H1 (cell line): ENCODE measurements at places on chromosomes 1 and 21.
A peak's percentile ranks its signal among the peaks of the same experiment; 100 is the strongest.

DNA sequence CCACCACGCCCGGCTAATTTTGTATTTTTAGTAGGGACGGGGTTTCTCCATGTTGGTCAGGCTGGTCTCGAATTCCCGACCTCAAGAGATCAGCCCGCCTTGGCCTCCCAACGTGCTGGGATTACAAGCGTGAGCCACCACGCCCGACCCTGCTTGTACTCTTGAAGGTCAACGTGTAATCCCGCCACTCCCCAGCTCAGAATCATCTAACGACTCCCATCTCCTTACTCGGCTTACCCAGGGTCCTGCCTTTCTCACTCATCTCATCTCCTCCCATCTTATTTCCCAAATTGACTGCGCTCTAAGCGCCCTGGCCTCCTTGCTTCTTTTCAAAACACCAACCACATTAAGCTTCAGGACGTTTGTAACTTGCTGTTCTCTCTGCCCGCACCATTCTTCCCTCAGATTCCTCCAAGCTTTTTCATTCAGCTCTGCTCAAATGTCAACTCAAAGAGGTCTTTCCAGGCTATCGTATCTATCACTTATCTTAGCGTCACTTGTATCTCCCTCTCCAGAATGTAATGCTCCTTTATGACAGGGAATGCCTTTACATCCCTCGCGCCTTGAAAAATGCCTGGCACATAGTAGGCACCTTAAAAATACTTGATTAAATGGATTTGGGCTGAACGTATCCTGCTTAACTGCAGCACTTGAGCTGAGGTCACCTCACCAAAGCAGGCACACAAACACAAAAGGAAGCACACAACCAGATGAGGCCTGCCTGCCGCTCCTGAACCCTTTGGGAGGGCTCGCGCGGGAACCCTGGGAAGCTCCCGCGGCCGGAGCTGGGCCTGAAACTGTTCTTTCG is 1.4 kb upstream of the USP1 start:
- DNase-seq, result no peak

- DNase-seq, result no peak
Observed at GRCh38 chr21:37118187-37118826, 45.3 kb downstream of the TTC3 start.

DNA sequence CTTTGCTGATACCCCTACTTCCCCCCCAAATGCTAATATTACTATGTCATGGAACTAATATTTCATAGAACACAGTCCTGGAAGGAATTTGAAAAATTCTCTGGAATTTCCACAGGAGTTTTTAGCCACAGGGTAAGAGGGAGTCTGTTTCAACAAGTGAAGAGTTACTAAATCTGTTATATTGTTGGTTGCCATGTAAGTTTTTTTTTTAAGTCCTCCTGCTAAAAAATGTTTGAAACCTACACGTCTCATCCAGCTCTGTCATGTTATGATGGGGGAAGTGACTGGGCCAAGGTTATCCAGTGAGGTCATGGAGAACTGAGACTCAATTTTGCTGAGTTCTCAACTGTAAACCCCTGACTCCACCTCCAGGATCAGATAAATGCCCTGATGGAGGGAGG is 60.8 kb upstream of the USP24 start:
- DNase-seq, result no peak

DNA sequence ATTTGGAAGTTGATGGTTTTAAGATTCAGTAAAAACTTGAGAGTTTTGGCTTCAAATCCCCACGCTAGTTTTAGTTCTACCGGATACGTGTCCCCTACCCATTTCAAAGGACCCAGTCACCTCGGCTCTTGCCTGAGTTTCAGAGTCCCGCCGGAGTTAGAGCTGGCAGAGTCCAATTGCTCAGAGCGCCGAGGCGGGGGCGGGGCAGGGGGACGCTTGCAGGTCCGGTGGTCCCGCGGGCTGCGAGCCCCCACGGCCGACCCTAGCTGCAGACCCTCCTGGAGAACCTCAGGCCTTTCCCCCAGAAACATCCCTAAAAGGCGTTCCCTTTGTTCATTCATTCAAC is 765 bp upstream of the VPS45 start:
- DNase-seq, result peak; percentile 5

DNA sequence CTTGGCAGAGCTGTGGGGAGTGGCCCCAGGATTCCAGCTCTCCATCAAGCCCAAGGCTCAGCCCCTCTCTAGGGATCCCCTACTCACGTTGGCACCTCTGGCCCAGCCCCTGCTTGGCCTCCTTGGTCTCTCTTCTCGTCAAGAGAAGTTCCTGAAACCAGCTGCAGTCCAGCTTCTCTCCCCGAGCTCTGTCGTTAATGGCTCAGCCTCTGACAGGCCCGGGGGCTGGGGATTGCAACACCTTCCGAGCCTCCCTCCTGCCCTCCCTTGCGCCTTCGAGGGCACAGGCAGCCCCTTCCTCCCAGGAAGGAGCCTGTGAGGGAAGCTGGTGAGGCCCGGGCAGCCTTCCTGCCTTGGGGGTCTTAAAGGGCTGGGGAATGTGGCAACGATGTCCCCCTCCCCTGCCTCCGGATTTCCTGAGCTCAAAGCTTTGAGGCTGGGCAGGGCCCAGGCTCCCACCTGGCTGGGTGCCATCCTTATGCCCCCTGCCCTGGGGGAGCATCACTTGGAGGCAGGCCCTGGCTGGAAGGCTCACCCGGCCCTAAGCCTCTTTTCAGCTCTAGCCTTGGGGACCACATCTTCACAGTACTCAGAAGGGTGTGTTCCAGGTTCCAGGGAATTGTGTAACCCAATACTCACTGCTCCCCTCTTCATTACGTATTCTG is at the start of gene CSF3R:
Gene CSF3R (minus strand): TSS at position 190 of the 665 bp plus-strand sequence. CDS start 3,417 bp downstream, outside the sequence.
- no peak for DNase-seq

DNA sequence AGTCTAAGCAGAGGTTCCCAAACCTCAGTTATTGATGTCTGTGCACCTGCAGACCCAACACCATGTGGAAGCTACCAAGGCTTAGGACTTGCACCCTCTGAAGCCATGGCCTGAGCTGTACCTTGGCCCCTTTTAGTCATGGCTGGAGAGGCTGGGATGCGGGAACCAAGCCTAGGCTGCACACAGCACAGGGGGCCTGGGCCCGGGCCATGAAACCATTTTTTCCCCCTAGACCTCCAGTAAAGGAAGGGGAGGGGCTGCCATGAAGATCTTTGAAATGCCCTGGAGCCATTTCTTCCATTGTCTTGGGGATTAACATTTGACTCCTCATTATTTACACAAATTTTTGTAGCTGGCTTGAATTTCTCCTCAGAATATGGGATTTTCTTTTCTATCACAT is 265.9 kb downstream of the PDE4B start:
- no peak for DNase-seq

DNA sequence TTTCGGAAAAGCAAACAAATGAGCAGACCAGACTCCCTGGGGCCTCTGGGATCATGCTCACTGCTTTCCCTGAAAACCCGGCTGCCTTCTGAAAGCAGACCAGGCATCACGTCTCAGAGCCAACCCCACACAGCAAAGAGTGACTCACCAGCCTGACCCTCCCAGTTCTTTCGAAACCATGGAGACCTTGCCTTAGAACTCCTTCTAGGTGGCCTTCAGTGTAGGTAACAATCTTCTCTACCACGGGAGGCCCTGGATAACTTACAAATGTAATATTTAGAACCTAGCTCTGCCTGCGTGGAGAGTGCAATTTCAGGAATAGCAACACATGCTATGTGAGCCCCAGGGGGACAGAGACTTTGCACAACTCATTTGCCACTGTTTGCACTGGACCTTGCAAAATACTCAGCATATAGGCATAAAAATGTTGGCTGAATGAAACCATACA is 105.2 kb downstream of the SUSD4 start:
- no peak for DNase-seq

GRCh38 chr1:51158263-51158662 is 56.2 kb downstream of the C1orf185 start:
- DNase-seq, result no peak

DNA sequence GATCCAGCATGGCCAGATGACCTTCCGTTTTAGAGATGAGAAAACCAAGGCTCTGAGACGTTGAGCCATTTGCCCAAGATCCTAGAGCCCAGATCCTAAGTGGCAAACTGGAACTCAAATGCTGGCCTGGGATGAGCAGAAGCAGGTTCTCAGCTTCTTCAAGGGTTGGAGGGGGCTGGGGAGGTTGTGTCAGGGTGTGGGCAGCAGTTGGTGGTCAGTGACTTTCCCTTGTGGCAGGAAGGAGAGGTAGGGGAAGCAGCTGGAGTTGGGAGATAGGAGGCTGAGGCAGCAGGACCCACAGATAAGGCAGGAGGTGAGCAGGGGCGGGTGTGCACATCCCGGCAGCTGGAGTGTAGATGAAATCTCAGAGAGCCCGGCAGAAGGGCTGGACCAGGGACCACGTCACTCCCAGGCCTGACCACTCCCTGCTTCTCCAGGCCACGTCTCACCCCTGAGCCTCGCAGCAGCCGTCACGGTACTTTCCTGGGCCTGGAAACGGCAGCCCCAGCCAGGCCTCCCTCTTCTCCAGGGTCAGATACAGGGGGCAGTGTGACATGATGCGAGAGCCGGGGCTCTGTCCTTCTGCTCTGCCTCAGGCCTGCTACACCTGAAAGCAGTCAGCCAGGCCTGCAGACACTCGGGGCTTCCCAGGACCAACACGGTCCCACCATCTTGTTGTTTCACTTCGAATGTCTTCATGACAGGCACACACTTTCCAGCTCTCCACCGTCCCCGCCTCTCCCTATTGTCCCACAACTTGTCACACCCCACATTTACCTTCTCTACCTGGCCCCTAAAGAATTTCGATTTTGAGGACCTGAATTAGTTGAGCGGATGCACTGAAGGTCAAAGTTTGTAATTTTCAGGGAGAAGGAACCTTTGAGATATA is 11.5 kb upstream of the LAPTM5 start:
- no peak for DNase-seq

GRCh38 chr1:156251527-156251926 is 3.7 kb upstream of the PAQR6 start:
- no peak for DNase-seq

GRCh38 chr1:117512728-117513321 is 93.0 kb upstream of the TENT5C start:
- DNase-seq, result no peak

GRCh38 chr21:17101696-17102095 is 411.1 kb upstream of the CXADR start:
- no peak for DNase-seq

- DNase-seq, result no peak
Observed at GRCh38 chr1:45503462-45504360, 3.6 kb downstream of the MMACHC start.
